ENCODE measurements at places on chromosomes 5 and 9. TPM values are rescaled to one million over a fixed set of nuclear protein-coding genes. Genes with fewer than 3 reads are reported as not detected.

SEMA6A gene
- 51.5 TPM for total RNA-seq

TEX48 gene
- not detected for total RNA-seq

NEK6 gene
- total RNA-seq: 6.1 TPM

SLC34A3 gene
- 0.48 TPM for total RNA-seq

LCNL1 gene
- total RNA-seq: under 0.01 TPM

DNA sequence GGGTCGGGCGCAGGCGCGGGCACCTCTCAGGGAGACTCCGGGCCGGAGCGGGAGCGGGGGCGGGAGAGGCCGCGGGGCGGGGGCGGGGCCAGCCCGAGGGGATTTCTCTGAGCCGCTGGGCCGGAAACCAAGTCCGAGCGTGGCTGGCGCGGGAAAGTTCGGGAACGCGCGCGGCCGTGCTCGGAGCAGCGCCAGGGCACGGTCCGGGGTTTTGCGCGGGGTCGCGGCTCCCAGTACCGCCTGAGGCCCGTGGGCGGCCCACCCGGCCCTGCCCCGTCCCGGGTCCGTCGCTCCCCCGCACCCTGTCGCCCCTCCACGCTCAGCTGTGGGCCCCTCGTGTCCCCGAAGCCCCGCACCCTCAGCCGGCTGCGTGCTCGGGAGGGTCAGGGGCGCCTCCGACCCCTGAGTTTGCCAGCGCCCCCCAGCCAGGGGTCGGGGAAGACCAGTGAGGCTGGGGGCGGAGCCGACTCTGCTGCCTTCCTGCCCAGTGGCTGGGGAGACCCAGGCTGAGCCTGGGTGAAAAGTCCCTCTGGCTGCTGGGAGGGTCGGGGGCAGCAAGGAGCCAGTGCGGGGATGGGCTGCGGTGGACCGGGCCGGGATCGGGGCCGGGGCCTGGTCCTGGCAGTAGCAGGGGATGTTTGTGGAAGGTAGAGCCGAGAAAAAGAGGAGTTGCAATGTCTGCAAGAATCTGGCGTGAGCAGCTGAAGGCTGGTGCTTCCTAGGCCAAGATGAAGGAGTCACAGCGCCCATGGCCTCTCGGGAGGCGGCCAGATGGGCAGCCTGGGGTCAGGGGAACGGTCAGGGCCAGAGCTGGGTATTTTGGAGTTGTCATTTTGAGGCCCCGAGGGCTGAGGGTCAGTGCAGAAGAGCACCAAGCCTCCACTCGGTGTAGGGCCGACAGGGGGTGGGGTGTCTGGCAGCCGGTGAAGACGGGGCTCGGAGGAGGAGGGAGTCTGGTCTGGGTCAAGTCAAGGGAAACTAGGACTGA is 588 bp downstream of the TRAF2 start:
- DNase-seq: no peak
- no peaks in the 10 kb centered on the region for H3K36me3 ChIP-seq
- no peaks in the 10 kb centered on the region for H3K4me1 ChIP-seq
- peak overlapping the region; percentile 69 for H3K27ac ChIP-seq

GRCh38 chr5:154373729-154374179 is 72.0 kb upstream of the SAP30L start:
- no peak for DNase-seq
- H3K27me3 ChIP-seq: no peaks in the 10 kb centered on the region
- no peaks in the 10 kb centered on the region for H3K4me1 ChIP-seq
- H3K4me3 ChIP-seq: no peak overlapping the region
- H3K27ac ChIP-seq: no peak overlapping the region
- H3K36me3 ChIP-seq: no peaks in the 10 kb centered on the region

- H3K4me3 ChIP-seq: no peak overlapping the region
- H3K27ac ChIP-seq: peak overlapping the region; percentile 90
- DNase-seq: no peak
- no peaks in the 10 kb centered on the region for H3K36me3 ChIP-seq
- no peaks in the 10 kb centered on the region for H3K4me1 ChIP-seq
Measured at GRCh38 chr5:72281430-72281763, 38.6 kb downstream of the MRPS27 start.

DNA sequence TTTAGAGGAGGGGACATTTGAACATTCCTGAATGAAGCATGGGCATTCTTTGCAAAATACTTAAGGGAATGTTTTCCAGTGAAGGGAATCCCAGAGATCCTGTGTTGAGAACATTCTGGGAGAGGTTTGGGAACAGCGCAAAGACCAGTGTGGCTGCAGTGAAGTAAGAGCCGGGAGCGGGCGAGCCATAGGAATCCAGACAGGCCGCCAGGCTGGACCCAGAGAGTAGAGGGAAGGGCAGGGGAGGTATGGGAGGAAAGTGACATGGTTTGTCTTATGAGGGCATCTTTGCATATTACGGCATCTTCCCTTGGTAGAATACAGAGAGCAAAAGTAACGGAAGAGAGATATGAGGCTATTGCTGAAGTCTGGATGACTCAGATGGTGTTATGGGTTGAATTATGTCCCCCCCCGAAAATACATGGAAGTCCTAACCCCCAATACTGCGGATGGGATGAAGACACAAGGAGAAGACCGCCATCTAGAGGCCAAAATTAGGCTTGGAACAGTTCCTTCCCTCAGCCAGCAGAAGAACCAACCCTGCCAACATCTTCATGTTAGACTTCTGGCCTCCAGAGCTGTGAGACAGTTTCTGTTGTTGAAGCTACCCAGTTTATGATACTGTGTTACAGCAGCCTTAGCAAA is 268.2 kb downstream of the MAST4 start:
- H3K36me3 ChIP-seq: no peaks in the 10 kb centered on the region
- no peak overlapping the region for H3K4me3 ChIP-seq
- H3K4me1 ChIP-seq: no peaks in the 10 kb centered on the region
- no peak overlapping the region for H3K27ac ChIP-seq

- H3K27me3 ChIP-seq: no peaks in the 10 kb centered on the region
- DNase-seq: no peak
- no peak overlapping the region for H3K27ac ChIP-seq
- H3K4me3 ChIP-seq: no peak overlapping the region
Measured at GRCh38 chr5:125245216-125245615, 498.8 kb upstream of the ZNF608 start.

DNA sequence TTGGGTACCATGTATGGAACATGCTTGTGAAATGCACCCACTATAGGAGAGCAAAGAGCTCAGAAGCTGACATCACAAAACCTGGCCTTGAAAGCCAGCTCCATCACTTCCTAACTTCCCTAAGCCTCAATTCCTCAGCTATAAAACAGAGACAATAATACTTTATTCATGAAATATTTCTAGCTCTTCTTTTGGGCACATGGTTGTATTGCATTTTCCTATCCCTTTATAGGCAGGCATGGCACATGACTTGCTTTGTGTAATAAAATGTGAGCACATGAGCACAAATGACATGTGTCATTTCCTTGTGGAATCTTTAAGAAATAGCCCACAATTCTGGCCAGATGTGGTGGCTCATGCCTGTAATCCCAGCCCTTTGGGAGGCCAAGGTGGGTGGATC is 18.5 kb downstream of the ZNF366 start:
- no peaks in the 10 kb centered on the region for H3K27me3 ChIP-seq
- H3K27ac ChIP-seq: no peak overlapping the region
- no peak overlapping the region for H3K4me3 ChIP-seq
- H3K36me3 ChIP-seq: no peaks in the 10 kb centered on the region

GRCh38 chr9:36486933-36487481 is 85.7 kb upstream of the MELK start:
- H3K4me1 ChIP-seq: no peaks in the 10 kb centered on the region
- peak; percentile 46 for DNase-seq

DNA sequence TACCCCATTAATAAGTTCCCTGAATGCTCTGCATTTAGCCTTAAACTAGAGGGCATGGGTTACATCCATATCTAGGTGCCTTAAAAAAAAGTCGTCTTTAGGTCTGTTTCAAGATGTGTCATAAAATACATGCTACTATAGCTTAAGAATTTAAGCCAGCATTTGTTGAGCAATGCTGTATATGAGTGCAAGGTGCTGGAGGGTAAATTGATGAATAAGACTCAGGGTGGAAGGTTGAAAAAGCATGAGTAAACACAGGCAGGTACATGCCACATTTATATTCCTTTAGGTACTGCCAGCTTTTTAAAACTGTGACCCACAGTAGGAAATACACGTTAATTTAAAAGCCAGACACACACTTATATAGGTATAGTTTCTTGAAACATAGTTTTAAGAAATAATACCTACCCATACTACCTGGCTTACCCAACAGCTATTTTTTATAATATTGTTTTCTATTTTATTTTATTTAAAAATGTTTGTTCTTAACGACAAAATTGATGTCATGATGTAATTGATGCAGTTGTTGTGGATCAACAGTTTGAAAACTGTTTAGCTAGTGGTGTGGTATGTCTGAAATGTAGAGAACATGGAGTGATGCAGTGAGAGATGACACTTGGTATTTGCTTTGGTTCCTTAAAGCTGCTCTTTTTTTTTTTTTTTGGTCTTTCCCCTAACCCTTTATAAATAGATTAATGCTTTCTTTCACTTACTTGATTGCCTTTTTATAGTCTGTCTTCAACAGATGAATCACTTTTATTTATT is 3.9 kb downstream of the HMGCR start:
- no peaks in the 10 kb centered on the region for H3K4me1 ChIP-seq
- H3K27ac ChIP-seq: no peak overlapping the region
- DNase-seq: no peak
- H3K4me3 ChIP-seq: no peak overlapping the region
- H3K36me3 ChIP-seq: no peaks in the 10 kb centered on the region

DNA sequence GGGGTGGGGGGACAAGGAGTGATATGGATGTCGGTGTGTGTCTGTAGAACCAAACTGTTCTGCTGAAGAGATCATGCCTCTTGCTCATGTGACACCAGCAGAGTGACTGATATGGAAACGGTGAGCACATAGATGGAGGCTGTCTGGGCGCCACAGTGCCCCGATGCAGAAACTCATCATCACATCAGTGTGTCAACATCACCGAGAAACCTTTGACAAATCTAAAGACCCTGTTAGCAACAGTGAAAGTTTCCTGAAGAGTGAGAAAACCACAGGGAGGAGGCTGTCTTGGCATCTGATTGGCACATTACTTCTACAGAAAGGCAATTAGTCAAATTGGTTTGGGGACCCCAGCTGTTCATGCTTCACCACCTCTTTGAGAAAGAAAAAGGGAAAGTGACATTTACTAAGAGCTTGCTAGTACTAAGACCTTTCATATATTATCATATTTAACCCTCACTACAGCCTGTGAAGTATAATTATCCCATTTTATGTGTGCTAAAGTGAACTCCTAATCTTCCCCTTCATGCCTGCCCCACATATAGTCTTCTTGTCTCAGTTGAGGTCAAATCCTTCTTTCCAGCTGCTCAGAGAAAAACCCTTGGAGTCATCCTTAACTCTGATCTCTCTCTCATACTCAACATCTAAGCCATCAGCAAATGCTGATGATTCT is 25.6 kb downstream of the CSF2 start:
- no peaks in the 10 kb centered on the region for H3K4me1 ChIP-seq
- H3K27ac ChIP-seq: no peak overlapping the region
- no peaks in the 10 kb centered on the region for H3K27me3 ChIP-seq
- DNase-seq: no peak
- H3K4me3 ChIP-seq: no peak overlapping the region

DNA sequence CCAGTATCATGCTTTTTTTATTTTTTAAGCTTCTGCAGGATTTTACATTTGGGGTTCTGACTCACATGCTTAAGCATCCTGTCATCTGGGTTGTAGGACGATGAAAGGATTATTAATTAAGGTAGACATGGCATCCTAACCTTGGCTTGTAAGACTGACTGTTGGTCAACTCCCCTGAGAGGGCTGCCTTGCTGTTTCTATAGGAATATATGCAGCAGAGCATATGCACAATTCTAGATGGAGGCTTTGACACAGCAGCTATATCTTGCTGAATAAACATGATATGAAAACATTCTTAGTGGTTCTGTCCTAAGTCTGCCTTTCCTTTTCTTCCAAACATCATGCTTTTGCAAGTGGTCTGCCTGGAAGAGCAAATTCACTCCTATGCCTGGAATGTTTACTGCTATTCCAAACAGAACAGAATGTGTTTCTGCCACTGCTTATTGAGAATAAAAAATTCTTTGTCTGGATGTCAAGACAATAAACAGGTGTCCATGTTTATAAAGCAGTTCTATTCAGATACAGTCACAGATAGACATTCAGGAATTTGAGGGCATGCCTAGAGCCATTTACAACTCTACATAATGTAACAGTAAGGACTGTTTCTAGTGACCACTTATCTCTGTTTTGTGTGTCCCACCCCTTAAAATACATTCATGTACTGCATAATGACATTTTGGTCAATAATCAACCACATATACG is 166.2 kb upstream of the PPP2R2B start:
- H3K27me3 ChIP-seq: no peaks in the 10 kb centered on the region
- no peaks in the 10 kb centered on the region for H3K36me3 ChIP-seq
- H3K4me1 ChIP-seq: no peaks in the 10 kb centered on the region
- no peak for DNase-seq

DNA sequence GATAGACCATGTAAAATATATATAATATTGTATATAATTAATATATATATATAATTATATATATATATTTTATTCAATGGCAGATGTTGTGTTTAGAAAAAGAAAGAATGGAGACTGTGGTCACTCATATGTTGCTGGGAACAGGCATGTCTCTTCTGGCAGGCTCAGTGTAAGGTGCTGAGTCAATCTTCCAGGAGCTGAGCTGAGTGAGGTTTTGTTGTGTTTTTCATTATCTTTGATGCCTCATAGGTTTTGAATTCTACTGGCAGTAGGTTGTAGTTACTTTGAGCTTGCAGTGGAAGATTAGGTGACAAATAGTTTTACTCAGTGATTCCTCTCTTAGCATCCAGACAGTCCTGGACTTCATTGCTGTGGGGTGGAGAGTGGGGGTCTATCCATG is 561.3 kb downstream of the IRX1 start:
- no peaks in the 10 kb centered on the region for H3K36me3 ChIP-seq
- H3K27me3 ChIP-seq: no peaks in the 10 kb centered on the region
- H3K4me3 ChIP-seq: no peak overlapping the region
- DNase-seq: no peak
- no peaks in the 10 kb centered on the region for H3K4me1 ChIP-seq

DNA sequence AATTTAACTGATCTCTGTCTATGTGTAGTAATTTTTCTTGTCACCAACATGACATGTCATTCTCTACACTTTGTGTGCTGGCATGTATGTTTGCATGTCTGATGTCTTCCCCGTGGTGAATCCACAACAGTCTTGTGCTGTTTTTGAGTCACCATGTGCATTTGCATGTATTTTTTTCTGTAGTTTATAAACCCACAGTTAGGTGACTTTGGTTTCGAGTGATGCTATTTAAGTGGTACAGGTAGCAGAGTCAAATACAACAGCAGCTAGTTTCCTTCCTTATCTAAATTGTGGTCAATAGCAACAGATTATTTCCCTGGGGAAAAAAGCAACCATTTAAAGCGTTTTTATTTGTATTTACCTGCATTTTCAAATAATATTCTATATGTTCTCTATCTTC is 89.9 kb upstream of the FSD1L start:
- no peak overlapping the region for H3K27ac ChIP-seq
- no peaks in the 10 kb centered on the region for H3K27me3 ChIP-seq
- no peaks in the 10 kb centered on the region for H3K4me1 ChIP-seq
- no peak for DNase-seq

All from uterus (tissue), 4 donors.